ENCODE measurements at places on chromosomes 1 and 21.

DNA sequence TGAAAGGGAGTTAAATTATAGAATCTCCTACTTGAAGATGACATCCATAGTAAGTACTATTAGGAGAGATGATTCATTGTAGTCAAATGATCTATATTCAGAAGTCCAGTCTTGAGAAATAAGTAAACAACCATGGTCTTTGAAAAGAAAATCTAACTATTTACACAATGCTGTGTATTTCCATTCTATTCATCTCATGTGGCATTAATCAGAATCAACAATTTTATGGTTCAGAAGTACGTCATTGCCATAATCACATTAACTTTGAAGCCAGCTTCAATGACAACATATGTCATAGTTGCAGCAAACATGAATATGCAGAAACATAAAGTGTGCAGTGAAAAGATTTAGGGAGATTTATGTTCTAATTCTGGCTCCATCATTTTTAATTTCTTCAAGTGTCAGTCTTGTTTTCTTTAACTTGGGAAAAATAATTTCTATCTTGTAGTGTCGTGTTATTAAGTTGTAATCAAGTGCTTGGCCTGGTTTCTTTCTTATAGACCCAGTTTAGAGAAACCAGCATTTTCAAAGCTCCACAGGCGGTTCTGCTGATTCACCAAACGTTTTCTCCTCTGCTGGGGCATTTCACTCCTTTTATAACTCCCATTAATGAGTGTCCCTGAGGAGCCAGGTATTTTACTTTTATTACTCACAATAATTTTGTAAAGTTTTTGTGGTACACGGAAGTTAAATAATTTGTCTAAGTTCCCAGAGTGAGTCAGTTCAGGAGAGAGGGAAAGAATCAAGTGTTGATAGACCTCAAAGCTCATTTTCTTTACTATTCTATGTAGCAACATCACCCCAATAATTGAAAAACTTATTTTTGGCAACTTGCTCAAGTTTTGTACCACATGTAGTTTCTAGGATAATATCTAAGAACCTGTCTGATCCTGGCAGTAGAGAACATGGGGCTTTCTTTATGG is 35.9 kb upstream of the PTGS2 start:
- DNase-seq = no peak

DNA sequence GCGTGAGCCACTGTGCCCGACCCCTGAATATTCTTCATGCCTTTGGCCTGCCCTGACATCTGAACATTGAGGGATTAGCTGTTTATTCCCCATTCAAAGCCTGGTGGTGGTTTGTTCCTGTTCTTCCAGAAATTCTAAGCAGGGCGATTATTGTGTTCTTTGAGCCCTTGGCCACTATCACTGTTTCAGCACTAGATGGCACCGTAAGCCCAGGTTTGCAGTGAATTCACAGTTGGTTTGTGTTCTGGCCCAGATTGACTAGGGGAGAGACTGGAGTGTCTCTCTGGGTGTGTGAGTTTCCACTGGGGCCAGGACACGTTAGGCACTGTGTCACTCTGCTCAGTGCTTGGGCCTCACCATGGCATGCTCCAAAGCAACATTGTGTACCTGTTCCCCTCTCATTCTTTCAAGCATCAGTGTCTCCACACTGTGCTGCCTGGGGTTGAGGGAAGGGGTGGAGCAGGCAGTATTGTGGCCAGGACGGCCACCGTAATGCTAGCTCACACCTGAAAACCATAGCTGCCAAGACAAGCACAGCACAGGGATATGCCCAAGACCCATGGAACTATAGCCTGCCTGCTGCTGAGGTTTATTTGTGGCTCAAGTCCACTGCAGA is 52.7 kb downstream of the PKN2 start:
- DNase-seq = peak; percentile 71

DNA sequence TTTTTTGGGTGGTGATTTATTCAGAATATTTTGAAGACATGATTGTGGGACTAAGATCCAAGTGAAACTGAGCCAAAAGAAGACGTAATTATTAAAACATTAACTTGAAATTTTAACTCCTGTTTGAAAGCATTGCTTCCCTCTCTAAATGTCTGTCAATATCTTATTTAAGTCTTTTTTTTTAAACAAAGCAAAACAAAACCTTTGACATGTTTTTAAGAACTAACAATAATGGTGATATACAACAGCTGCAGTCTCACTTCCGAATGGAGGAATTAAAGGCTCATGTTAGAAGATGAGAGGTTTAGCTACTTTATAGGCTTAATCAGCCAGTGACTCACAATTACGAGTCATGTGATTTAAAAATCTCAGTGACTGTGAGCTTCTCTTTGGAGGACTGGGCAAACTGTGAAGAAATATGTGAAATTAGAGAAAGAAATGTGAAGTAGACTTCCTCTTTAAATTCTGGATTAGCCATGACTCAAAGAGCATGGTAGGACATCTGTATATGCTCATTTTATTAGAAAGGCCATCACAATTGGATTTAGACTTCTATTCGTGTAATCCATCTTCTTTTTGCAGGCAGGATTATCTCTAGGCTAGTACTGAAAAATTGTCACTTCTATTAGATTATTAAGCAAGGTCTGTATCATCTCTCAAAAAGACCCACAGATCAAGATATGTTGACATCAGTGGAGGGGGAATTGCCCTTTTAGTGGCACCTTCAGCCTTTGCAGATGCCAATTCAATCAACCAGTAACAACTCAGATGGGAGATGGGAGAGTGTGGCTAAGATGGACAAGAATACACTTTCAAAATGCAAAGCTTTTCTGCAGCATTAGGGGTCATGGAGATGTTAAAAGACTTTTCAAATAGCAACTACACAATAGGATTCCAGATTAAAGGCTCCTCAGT is 28.7 kb downstream of the KCNA3 start:
- no peak for DNase-seq

DNA sequence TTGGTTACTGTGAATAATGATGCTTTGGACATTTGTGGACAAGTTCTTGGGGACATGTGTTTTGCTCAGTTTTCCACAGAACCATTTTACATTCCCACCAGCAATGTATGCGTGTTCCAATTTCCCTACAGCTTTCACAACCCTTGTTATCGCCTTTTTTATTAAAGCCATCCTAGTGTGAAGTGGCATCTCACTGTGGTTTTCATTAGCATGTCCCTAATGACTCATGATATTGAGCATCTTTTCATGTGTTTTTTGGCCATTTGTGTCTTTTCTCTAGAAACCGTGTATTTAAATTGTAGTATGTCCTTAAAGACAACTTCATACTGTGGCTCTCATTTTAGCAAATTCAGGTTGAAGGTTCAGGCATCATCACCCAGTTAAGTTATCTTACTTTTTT is 132.1 kb downstream of the TGFBR3 start:
- DNase-seq = no peak

GRCh38 chr1:27575840-27576331 is 28.1 kb downstream of the AHDC1 start:
- DNase-seq = no peak

GRCh38 chr1:155081472-155082300 is 3.0 kb downstream of the EFNA3 start:
- DNase-seq = peak; percentile 71

- no peak for DNase-seq
Observed at GRCh38 chr21:17613242-17613676, 558 bp upstream of the BTG3 start.

- DNase-seq = no peak
Observed at GRCh38 chr1:109315288-109315687, 8.5 kb upstream of the MYBPHL start.

DNA sequence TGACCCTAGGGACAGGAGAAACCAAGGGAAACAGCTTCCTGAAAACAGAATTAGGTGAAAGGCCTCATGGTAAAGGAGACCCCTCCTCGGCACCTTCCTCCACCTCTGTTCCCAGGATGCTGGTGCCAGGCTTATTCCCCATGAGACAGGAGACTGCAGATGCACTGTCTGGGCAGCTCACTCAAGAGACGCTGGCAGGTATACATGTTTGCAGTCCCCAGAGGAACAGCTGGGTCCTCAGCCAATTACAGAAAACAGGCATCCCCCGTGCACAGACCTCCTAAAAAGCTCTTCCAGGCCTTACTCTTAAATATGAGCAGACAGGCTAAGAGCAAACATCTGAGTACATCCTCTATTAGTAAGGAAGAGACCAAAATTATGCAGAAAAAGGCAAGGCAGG is 6.5 kb downstream of the CCSAP start:
- no peak for DNase-seq

DNA sequence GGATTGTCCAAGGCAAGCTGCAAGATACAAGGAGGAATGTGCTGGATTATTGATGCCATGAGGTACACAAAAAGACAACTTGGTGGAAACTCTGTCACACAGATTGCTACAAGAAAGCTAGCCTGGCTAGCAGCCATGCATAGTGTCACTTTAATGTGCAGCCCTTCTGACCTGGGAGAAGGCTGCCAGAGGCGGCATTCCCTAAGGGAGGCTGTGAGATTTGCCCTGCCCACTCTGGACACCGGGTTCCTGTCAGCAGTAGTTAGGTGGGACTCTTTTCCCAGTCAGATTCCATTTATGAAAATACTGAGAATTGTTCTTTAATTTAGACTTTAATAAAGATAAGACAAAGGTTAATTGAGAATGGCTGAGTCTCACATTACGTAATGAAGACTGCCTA is 47.8 kb upstream of the SYT6 start:
- DNase-seq = no peak

Measured in H1 (cell line).